ENCODE measurements at places on chromosomes 12 and 14.

- H3K27me3 ChIP-seq: no peaks in the 10 kb centered on the region
- H3K27ac ChIP-seq: no peak overlapping the region
- no peaks in the 10 kb centered on the region for H3K36me3 ChIP-seq
- H3K4me1 ChIP-seq: no peaks in the 10 kb centered on the region
These were observed 485.6 kb downstream of the LRIG3 start for GRCh38 chr12:58434726-58435125.

- H3K27me3 ChIP-seq: no peaks in the 10 kb centered on the region
- no peaks in the 10 kb centered on the region for H3K36me3 ChIP-seq
- no peak overlapping the region for H3K27ac ChIP-seq
- H3K4me3 ChIP-seq: no peak overlapping the region
These were observed 475.0 kb downstream of the SOX5 start for GRCh38 chr12:23474438-23474976.

GRCh38 chr12:51822956-51823355, 25.6 kb downstream of the FIGNL2 start:
- peaks cover 15% of the 10 kb centered on the region for H3K4me1 ChIP-seq
- no peaks in the 10 kb centered on the region for H3K27me3 ChIP-seq
- H3K27ac ChIP-seq: no peak overlapping the region
- no peaks in the 10 kb centered on the region for H3K36me3 ChIP-seq
- DNase-seq: no peak
- H3K4me3 ChIP-seq: no peak overlapping the region

DNA sequence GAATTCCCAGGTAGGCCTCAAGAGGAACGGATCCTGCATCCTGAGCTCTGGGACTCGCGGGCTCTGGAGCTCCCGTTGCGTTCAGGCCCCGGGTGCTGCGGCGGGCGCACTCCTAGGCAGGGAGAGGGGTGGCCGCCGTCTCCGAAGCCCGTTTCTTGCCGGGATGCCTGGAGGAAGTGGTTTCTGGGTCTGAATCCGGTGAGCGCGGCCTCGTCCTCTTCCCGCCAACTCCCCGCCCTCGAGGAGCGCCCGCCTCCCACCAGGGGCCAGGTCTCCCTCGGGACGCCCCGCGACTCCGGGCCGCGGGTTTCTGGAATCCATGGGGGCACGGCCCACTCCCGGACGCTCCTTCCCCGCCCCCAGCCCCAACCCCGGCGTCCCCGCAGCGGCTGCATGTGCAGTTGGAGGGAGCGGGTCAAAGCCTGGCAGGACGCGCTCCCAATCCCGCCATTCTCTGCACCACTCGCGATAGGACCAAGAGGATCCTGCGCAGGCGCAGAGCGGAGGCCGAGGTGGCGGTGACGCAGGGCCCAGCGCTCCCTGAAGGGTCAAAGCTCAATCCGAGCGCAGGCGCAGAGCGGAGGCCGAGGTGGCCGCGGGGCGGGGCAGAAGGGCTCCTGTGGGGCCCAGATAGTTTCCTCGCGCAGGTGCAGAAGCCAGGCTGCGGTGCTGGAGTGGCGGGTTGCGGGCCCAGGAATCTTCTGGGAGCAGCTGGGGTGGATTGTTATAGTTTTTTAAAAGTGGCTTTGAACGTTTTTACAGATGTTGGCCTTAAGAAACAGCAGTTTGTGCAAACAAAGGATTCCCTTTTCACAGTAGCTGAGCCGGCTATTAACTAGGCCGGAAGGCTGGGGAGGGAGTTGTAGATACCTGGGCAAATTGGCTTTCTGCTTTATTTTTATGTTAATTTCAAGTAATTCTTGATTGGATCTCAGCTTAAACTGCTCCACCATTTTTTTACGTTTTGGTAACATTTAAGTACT, 796.4 kb downstream of the AACS start:
- no peaks in the 10 kb centered on the region for H3K27me3 ChIP-seq
- no peak overlapping the region for H3K27ac ChIP-seq
- no peaks in the 10 kb centered on the region for H3K36me3 ChIP-seq
- DNase-seq: peak; percentile 87

- no peak overlapping the region for H3K4me3 ChIP-seq
- H3K27me3 ChIP-seq: no peaks in the 10 kb centered on the region
- H3K36me3 ChIP-seq: no peaks in the 10 kb centered on the region
- no peak overlapping the region for H3K27ac ChIP-seq
These were observed 76.0 kb downstream of the WDR20 start for GRCh38 chr14:102215576-102216250.

- H3K36me3 ChIP-seq: no peaks in the 10 kb centered on the region
- no peak overlapping the region for H3K4me3 ChIP-seq
- no peaks in the 10 kb centered on the region for H3K27me3 ChIP-seq
- H3K27ac ChIP-seq: no peak overlapping the region
These were observed 51.3 kb downstream of the IQSEC3 start for GRCh38 chr12:117816-118345.

DNA sequence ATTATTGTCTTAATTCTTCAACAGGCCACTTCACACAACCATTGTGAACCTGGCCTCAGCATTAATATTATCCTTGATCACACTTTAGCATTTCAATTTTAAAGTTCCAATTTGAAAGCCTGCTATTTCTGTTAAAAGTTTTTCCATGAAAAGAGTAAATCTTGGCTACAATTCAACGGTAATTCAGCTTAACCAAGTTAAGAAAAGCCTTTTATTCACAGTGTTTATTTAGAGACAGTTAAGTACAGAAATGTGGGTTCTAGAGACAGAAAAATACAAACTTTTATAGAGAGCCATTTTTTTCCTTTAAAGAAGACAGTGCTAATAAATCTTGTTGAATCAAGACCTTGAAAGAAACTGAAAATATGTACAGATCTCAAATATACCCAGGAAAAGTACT, 103.9 kb downstream of the NPAS3 start:
- no peaks in the 10 kb centered on the region for H3K27me3 ChIP-seq
- no peak overlapping the region for H3K4me3 ChIP-seq
- no peaks in the 10 kb centered on the region for H3K4me1 ChIP-seq
- no peak for DNase-seq
- H3K27ac ChIP-seq: no peak overlapping the region

- DNase-seq: no peak
- no peaks in the 10 kb centered on the region for H3K36me3 ChIP-seq
- no peaks in the 10 kb centered on the region for H3K27me3 ChIP-seq
- peak overlapping the region; percentile 83 for H3K27ac ChIP-seq
- peaks cover 26% of the 10 kb centered on the region for H3K4me1 ChIP-seq
These were observed 626 bp downstream of the TXNDC16 start for GRCh38 chr14:52551696-52552062.

DNA sequence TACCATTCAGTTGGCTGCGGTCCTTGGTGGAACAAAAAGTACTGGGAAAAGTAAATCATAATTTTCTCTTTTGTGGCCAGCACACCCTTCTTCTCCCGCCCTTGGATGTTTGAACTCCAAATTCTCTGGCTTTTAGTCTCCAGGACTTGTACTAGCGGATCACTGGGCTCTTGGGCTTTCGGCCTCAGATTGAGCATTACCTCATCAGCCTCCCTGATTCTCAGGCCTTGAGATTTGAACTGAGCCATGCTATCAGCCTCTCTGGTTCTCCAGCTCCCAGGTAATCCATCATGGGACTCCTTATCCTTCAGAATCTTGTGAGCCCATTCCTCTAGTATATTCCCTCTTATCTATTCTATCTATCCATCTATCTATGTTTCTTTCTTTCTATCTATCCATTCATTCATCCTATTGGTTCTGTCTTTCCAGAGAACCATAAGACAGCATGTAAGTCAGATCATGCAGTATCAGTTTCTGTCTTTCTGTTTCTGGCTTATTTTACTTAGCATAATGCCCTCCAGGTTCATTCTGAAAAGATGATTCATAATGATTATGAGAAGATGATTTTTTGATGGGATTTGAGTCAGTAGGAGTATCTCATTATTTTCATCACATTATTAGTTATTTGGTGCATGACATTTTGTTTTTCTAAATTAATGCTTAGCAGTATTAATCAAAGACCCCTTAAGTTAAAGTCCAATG, 814.9 kb downstream of the LRFN5 start:
- H3K27ac ChIP-seq: no peak overlapping the region
- H3K27me3 ChIP-seq: no peaks in the 10 kb centered on the region
- H3K4me1 ChIP-seq: no peaks in the 10 kb centered on the region
- H3K4me3 ChIP-seq: no peak overlapping the region
- DNase-seq: no peak

DNA sequence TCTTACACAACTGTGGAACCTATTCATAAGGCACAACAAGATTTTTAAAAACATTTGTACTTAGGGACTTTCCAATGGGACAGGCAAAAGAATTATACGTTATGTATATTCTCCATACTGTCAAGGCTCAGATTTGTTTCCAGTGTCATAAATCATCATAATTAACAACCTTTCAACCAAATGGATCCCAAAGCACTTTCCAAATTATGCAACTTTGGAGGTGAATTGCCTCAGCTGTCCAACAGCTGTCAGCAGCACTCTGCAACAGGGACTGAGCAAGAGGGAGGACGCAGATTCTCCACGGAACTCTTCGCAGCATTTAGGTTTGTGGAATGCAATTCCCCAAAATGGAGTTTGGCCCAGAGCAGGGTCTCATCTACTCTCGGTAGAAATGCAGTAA, 186.6 kb downstream of the PAX9 start:
- no peak overlapping the region for H3K27ac ChIP-seq
- no peak overlapping the region for H3K4me3 ChIP-seq

DNA sequence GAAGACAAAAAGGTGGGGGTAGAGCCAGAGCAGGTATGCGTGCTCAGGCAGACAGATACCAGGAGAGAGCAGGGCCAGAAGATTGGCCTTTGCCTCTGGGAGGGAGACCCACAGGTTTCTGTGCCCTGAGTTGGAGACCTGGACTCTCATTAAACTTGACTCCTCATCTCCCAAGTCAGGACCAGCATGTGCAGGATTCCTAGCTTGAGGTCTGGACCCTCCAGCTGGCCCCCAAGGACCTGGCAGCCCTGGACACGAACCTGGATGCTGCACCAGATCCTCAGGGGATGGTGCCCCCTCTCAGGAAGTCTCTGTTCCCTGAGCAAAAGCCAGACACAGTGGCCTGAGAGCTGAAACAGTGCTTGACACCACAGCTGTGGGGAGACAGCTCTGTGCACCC, 10.5 kb upstream of the KRT73 start:
- no peaks in the 10 kb centered on the region for H3K36me3 ChIP-seq
- H3K27me3 ChIP-seq: no peaks in the 10 kb centered on the region
- no peak overlapping the region for H3K27ac ChIP-seq

DNA sequence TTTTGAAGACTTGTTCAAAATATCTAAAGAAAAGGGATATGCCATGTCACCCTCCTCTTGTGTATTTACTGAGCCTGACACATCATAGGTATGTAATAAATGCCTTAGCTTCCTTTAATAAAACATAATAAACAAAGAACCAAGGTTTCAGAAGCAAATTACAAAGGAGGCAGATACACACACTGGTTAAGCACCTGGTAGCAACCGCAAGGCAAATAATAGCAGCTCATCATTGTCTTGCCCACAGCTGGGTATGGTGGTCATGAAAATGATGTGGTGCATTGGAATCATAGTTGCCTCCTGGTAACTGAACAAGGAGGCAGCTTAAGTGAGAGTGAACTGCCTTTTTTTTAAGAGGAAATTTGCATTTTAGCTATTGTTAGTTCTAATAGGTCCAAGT, 39.0 kb downstream of the PAX9 start:
- H3K36me3 ChIP-seq: no peaks in the 10 kb centered on the region
- H3K27ac ChIP-seq: no peak overlapping the region
- H3K27me3 ChIP-seq: no peaks in the 10 kb centered on the region

GRCh38 chr14:100524233-100524932, 62.8 kb downstream of the BEGAIN start:
- H3K4me1 ChIP-seq: no peaks in the 10 kb centered on the region
- no peak overlapping the region for H3K27ac ChIP-seq
- no peak overlapping the region for H3K4me3 ChIP-seq

GRCh38 chr12:38831715-38832114, 73.7 kb downstream of the CPNE8 start:
- DNase-seq: no peak
- no peaks in the 10 kb centered on the region for H3K27me3 ChIP-seq
- H3K27ac ChIP-seq: no peak overlapping the region
- H3K4me3 ChIP-seq: no peak overlapping the region
- no peaks in the 10 kb centered on the region for H3K4me1 ChIP-seq

GRCh38 chr14:91167380-91167770, 53.5 kb downstream of the DGLUCY start:
- no peak overlapping the region for H3K27ac ChIP-seq
- H3K4me1 ChIP-seq: peaks cover 12% of the 10 kb centered on the region
- no peak for DNase-seq
- H3K36me3 ChIP-seq: peaks cover 58% of the 10 kb centered on the region

- no peak for DNase-seq
- H3K27me3 ChIP-seq: no peaks in the 10 kb centered on the region
- peaks cover 30% of the 10 kb centered on the region for H3K36me3 ChIP-seq
- peaks cover 11% of the 10 kb centered on the region for H3K4me1 ChIP-seq
- no peak overlapping the region for H3K4me3 ChIP-seq
These were observed 39.1 kb downstream of the KLC1 start for GRCh38 chr14:103668117-103668516.

GRCh38 chr14:101490771-101491170, 70.5 kb upstream of the DIO3 start:
- no peaks in the 10 kb centered on the region for H3K4me1 ChIP-seq
- H3K27me3 ChIP-seq: no peaks in the 10 kb centered on the region
- no peak overlapping the region for H3K27ac ChIP-seq
- no peaks in the 10 kb centered on the region for H3K36me3 ChIP-seq
- no peak overlapping the region for H3K4me3 ChIP-seq

GRCh38 chr14:101562659-101563351, 1.5 kb downstream of the DIO3 start:
- peaks cover 2% of the 10 kb centered on the region for H3K4me1 ChIP-seq
- peaks cover 44% of the 10 kb centered on the region for H3K27me3 ChIP-seq
- peak; percentile 58 for DNase-seq
- H3K4me3 ChIP-seq: no peak overlapping the region
- no peaks in the 10 kb centered on the region for H3K36me3 ChIP-seq

GRCh38 chr14:34035177-34035933, 84.5 kb upstream of the EGLN3 start:
- H3K4me1 ChIP-seq: no peaks in the 10 kb centered on the region
- H3K4me3 ChIP-seq: no peak overlapping the region
- no peaks in the 10 kb centered on the region for H3K36me3 ChIP-seq
- H3K27me3 ChIP-seq: no peaks in the 10 kb centered on the region
- peak overlapping the region; percentile 57 for H3K27ac ChIP-seq
